Calu3 (cell line): ENCODE measurements at places on chromosomes 12 and 14. TPM values are rescaled to one million over a fixed set of nuclear protein-coding genes. Genes with fewer than 3 reads are reported as not detected.

GRCh38 chr12:52828591-52829021, 5.5 kb downstream of the KRT79 start:
- DNase-seq, result no peak

The TTC6 gene
- total RNA-seq, result 13.4 and 13.8 TPM in 2 replicates

The NFE2 gene
- 0.80 and 1.8 TPM in 2 replicates for total RNA-seq

- DNase-seq, result no peak
Observed at GRCh38 chr12:90091809-90092208, 383.2 kb upstream of the ATP2B1 start.

- DNase-seq, result no peak
Observed at GRCh38 chr12:77076886-77077285, 11.5 kb upstream of the E2F7 start.

- no peak for DNase-seq
Observed at GRCh38 chr14:97143456-97143855, 346.3 kb downstream of the VRK1 start.

The A2M gene
- not detected in 2 replicates for total RNA-seq

The RD3L gene
- not detected in 2 replicates for total RNA-seq

GRCh38 chr12:25017336-25017735, 68.4 kb upstream of the BCAT1 start:
- no peak for DNase-seq

The LRP1-AS gene
- not detected in 2 replicates for total RNA-seq

DNA sequence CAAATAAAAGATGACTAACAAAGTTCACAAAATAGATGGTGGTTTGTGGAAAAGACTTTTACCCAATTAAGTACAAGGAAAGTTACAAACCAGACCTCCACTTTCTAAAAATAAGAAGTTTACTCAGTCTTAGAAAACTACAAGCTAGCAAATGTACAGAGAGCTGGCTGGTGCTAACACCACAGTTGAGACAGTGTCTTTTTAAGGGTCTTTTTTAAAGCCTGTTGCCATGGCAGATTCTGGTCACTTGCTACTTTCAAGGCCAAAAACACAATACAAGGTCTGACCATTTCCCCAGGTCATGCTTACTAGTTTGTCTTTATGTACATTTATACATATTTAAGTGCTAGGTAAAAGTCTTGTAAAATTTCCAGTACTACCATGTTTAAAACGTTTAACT, 2.4 kb downstream of the BTG1 start:
- no peak for DNase-seq

The TAS2R13 gene
- 1.8 and 2.5 TPM in 2 replicates for total RNA-seq

DNA sequence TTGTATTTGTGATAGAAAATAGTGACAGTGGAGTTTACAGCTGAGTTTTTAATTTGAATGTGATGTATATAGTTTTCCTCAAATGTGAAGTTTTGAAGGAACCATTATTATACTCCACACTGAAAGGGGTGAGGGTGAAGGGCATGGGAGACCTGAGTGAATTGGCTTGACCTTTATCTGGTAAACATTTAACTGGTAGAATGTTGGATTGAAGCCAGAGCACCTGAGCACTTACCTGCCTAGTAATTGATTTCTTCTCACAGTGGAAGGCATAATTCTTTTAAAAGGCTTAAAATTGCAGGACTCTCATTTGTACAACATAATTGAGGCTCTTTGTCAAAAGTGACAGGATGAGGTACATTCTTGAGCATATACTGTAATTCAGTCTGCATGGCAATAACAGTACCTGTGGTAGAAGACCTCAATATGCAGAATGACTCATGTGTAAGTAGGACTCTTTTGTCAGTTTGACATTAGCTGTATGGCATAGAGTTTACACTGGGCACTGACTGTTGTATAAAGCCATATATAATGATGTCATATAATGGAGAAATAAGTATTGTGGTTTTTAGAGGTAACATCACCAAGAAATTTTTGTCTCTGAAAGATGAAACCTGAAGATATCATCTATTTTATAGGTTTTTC, 309.6 kb downstream of the TMTC2 start:
- peak; percentile 9 for DNase-seq
